ENCODE measurements at places on chromosomes 4 and X.

DNA sequence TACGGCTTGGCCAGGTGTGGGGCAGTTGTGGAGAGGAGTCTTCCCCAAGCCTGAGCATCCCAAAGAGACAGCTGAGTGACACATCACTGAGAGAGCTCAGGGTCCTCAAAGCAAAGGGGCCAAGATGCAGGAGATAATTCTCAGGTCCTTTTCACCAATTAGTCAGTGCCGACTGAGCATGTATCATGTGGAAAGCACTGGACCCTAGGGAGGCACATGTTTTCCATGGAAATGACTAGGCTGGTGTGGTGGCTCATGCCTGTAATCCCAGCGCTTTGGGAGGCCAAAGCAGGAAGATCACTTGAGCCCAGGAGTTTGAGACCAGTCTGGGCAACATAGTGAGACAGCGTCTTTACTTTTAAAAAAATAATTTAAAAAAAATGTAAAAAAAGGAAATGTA, 67.3 kb upstream of the PRPS1 start:
- DNase-seq = no peak

GRCh38 chr4:104941661-104942062, 205.0 kb upstream of the TET2 start:
- peak; percentile 10 for DNase-seq

- no peak for DNase-seq
These were observed 7.9 kb upstream of the CPLX1 start for GRCh38 chr4:833731-834367.

DNA sequence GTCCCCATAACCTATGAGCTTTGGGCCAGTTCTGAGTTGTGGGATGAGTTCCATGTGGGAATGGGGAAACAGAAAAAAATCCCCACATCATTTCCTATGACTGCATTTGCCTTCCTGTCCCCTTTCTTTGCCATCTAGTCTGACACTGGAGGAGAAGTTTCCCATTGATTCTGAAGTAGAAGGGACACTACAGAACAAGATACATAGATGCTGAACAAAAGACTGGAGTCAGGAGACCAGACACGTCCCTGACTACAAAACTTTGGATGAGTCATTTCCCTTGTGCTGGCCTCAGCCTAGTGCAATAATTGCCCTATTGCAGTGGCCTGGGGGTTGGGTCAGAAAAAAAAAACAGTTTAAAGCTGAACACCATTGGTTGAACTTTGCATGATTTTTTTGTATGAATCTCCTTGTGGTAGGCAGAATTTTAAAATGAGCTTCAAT, 22.1 kb downstream of the BEX3 start:
- peak; percentile 86 for DNase-seq

GRCh38 chr4:136810626-136811025, 721.7 kb downstream of the PCDH18 start:
- DNase-seq = no peak

DNA sequence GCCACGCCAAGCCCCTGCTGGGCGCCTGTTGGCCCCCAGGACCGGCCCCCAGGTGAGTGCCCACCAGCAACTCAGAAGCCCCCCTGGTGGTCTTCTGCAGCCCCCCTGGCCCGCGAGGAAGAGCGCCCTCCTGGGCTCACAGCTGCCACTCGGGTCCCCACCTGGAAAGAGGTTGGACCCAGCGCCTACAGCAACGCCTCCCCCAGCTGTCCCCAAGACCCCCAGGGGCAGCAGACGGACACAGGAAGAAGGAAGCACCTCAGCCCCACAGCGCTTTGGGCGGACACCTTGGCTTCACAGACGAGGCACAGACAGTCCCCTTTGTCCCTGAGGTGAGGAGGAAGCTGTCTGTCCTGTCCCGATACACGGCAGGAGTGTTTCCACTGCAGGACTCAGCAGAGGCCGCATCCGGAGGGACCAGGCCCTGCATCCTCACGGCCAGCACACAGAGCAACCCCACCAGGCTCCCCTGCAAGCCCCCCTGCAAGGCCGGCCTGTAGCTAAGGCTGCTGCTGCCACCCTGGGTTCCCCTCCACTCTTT, 115.6 kb upstream of the NKX1-1 start:
- DNase-seq = no peak

- DNase-seq = no peak
These were observed 6.7 kb downstream of the UNC5C start for GRCh38 chr4:95541889-95542607.

DNA sequence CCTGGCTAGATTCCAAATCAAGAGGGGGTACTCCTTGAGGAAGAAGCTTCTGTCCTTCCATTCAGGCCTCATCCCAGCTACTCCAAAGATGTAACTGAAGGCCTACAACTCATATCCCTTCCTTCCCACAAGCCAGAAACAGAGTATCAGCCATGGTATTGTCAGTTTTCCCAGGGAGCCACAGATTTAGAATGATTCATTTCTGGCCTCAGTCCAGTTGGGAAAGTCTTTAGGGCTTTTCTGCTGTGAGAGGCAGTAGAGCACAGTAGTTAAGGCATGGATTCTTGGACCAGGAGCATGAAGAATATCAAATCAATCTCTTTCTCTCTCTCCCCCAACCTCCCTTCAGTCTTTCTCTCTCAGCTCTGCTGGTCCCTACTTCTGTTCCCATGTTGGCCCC, 505.0 kb downstream of the BCOR start:
- peak; percentile 8 for DNase-seq

DNA sequence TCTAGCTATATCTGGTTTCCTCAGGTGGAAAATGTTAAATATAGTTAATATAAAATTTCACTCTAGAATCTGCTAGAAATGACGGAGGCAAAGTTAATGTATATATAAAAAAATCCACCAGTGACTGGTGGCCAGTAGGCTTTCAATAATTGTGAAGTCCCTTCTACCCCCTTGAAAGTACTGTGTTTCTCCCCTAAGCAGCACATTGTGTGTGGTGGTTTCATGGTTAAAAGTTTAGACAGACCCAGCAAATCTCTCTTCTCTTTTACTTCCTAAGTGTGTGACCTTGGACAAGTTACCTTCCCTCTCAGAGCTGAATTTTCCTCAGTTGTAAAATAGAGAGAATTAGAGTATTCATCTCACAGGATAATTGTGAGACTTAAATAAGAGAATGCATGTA, 600 bp upstream of the HEPH start:
- no peak for DNase-seq

DNA sequence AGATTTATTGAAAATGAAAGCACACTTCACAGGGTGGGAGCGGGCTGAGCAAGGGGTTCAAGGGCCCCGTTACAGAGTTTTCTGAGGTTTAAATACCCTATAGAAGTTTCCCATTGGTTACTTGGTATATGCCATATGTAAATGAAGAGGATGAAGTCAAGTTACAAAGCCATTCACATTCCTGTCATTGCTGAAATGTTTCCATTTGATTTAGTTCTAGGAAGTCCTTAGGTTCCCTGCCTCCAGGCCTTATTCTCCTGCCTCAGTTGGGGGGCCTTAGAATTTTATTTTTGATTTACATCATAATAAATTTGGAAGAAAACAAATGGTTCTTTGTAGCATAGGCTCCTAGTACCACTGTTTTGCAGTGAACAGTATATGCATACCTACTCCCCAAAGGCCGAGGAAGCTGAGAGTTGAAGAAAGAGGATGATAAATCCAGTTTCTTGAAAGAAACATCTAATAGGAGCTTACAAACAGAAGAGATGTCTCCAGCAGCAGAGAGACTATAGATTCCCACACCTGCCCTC, 31.8 kb downstream of the SERTM2 start:
- DNase-seq = no peak

- no peak for DNase-seq
These were observed 1070.8 kb downstream of the FAM133A start for GRCh38 chrX:94744786-94745185.

DNA sequence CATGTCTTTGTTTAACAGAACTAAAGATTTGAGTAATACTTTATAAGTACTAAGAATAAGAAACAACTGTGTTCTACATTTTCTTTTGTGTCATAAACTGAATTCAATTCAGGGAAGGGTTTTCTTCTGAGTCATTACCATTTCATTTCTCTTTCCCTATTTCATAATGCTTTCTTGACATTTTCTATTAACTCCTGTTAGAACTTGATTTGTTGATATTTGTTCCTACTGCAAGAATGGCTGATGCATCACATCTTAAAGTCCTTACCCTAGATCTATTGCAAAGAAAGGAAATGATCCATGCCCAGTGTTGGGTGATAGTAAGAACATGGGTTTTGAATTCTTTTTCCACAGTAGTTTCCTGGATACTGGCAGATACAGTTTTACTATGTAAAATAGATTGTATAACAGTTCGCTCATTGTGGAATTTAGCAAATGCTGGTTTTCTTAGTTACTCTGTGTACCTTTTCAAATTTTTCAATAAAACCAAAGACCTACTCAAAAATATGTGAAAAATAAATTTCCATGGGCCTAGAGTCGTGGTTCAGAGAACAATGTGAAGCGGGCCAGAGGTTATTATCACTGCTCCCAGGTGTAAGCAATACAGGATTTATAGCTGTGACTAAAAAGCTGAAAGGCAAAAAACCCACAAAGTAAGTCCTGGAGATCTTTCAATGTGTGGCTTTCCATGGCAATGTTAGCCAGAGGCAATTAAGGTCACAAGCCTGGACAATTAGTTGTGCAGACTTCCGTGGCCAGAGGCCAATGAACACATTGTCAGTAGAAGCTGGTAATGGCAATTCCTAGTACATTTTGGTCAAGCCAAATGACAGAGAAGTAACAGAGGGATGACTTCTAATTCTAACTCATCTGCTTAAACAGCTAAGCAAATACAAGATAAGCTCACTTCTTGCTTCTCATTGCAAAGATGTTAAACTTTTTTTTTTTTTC, 127.3 kb upstream of the FAT4 start:
- DNase-seq = peak; percentile 83

DNA sequence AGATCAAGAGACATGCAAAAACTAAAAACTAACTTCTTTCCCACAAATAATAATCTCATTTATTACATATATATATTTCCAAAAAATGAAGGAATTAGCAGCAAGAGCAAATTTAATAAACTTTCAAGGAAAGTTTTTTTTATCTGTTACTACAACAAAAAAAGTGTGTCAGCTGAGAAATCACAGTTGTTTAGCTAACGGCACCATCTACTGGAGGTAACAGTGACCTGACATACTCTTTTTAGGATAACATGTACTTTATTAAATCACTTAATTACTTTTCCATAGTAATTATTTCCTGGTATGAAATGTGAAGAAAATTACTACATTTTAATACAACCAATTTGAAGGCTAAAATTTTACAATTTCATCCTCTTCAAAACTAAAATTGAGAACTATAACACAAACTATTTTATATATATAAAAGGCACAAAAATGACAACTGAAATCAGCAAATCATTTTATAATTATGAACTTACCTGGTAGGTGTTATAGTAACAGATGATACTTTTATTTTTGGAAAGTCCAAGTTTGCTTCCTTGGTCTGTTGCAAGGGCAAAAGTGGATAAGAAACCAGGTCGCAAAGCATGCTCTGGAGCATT, 9.1 kb downstream of the LAMTOR3 start:
- peak; percentile 32 for DNase-seq

DNA sequence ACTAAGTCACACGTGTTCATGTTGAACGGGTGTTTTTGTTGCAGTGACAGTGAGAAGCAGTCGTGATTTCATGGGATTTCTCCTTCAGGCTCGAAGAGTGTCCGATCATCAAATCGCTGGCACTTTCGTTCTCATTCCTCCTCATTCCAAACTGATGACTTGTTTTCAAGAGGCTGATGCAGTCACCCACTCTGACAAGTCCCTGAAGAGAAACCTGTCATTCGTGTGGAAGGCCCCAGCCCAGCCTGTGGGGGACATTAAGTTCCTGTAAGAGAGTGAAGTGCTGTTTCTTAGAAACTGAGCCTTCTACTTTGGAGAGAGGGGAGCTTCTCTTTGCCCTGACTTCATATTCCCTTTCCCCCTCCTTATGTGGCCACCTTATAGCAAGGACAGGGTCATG, 8.0 kb downstream of the REELD1 start:
- DNase-seq = peak; percentile 28

- peak; percentile 33 for DNase-seq
These were observed 186.8 kb downstream of the TMA16 start for GRCh38 chr4:163681208-163681821.

DNA sequence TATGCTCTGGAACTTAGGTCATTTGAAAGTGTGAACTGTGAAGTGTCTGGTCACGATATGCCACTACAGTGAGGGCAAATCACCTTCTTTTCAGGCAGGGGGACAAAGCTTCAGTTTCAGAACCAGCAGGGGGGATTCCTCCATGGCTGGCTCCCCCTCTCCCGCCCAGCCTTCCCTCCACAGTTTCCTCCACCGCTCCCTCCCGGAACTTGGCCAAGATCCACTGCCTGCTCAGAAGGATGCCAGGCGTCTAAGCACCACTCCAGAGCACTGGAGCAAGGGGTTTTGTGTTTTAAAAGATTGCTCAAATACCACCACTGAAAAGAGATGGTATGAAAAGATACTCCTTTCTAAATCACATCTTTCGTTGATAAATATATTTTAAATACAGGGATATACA, 126.9 kb downstream of the ELOVL6 start:
- no peak for DNase-seq

DNA sequence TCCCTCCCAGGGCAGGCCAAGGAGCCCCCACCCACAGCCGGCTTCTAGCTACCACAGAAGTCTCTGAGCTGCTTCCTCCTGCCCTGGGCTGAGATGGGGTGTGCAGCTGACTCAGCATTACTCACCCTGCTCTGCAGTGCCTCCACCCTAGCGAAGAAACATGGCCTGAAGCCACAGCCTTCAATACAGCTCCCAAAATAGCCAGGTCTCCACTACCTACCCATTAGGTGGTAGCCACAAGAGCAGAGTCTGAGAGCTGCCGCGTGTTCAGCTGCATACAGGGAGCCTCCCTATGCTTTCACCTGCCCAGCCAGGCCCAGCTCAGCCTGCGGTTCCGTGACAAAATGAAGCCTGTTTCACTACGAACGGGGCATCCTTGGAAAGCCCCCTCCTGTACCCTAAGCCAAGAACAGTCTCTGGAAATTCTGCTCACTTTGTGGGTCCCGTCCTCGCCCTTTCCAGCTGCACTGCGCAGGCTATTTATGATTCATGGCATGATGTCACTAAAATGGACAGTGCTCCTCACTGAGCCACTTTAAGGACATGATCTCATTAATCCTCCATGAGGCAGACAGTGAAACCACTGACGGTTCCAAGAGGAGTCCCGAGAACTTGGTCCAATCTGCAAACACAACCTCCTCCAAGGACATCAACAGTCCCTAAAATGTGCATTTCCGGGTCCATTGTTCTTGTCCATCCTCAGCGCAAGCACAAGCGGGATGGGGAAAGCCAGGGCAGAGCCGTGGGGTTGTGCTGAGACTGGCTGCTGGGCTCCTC, 20.2 kb downstream of the WDR1 start:
- DNase-seq = peak; percentile 96

DNA sequence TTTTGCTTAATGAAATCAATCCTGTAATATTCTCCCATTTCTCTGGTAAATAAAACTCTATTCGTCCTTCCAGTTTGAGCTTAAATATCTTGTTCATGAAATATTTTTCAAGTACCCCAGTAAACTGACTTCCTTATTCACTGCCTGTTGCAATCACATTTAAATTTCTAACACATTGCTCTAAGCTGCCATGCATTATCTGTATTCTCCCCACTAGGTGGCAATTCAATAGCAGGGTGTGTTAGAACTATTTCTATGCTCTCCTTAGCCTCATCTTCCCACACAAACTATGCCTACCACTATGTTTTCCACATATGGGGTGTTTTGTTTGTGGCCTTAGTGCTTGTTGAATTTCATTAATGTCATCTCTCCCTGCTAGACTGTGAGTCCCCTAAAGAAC, 377.1 kb upstream of the HS3ST1 start:
- DNase-seq = peak; percentile 14
